ENCODE measurements at places on chromosomes 7 and 10.

- no peak for DNase-seq
These were observed 6.4 kb downstream of the DPYSL4 start for GRCh38 chr10:132192991-132193665.

DNA sequence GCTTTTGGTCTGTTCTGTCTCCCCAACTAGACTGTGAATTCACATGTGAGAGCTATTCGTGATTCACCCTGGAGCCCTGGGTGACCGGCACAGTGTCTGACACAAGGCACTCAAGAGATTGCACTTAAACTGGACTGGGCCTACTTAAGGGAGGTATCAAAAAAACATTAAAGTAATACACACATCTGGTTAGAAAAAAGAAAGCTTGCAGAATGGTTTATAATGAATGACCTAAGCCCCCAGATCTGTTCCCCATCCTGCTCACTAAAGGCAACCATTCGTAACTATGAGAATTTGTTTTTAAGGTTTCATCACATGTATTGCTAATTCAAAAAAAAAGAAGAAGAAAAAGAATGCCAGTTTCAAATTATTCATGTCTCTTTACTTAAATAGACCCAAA is 74.5 kb downstream of the DGKI start:
- DNase-seq: no peak

GRCh38 chr10:12984165-12984747 is 17.3 kb downstream of the CCDC3 start:
- no peak for DNase-seq

- no peak for DNase-seq
These were observed 125.1 kb downstream of the ADAM12 start for GRCh38 chr10:126263006-126263676.

- peak; percentile 36 for DNase-seq
These were observed 557 bp upstream of the LSM8 start for GRCh38 chr7:118183428-118183785.

DNA sequence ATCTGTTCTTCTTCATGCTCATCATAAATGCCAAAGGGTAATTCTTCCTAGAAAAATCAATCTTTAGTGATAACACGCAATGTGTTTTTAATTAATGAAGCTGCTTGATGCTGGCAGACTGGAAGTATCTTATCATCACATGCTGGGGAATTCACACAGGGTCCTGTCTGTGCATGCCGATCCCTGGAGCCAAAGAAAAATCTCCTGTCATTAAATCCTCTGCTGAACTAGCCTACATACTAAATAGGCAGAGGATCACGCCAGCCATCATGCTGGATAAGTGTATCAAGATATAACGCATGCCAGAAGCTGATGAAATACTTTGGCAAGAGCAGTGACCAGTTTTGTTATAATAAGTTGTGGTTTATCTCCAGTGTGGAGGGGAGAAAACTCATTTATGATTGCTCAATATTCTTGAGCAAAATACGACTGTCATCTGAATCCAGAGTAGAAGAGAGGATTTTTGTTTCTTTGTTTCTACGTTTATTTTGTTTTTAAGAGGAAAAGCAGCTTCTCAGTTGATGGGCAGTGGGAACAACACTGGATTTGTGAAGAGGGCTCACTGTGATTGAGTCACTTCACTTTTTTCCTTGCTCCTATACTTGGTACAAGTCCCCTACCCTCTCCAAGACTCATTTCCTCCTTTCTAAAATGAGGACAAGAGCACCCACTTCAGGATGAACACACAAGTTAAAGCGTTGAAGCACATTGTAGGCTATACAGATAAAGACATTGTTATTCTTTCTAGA is 649.1 kb downstream of the TNS3 start:
- no peak for DNase-seq

- DNase-seq: no peak
These were observed 78.6 kb downstream of the ARL5B start for GRCh38 chr10:18737841-18738240.

DNA sequence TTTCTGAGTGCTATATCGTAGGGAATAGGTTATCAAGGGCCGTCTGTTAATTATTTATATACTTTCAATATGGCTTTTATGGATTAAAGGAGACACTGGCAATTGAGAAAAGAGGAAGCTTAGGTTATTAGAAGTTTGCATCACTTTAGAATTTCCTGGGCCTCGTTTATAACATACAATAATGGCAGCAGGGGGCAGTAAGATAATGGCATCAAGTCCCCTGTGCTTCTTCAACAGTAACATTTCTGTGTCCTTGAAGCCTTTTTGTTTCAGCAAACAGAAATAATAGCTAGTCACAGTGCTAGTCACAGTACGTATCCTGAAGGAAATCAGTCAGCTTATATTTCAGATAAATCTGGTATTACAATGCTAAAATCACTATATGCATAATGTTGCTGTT is 41.9 kb downstream of the SPAM1 start:
- DNase-seq: no peak

DNA sequence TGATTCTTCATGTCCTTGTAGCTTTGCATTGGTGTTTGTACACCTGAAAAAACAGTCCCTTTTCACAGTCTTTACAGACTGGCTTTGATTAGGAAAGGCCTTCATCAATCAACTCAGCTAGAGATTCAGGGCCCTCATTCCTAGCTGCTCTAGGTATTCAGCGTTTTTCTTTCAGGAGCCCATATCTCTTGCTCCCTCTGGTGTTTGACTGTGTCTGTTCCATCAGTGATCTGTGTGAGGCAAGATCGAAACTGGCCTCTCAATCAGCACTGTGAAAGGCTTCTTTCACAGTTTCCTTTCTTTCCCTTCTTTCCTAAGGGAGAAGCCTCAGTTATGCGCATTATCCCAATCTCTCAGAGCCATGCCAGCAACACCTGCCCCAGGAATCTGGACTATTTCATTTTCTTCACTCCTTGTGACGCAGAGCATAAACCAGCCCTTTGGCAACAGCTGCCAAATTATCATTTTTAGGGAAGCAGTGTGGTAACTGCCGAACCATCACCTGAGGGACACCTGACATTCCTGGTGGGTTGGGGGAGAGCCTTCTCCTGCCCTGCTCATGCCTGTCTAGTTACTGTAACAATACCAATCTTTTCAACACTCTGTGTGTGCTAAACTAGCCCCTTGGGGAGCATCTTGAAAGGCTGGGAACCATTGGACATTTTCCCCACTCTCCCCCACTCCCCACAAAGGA is 75.7 kb upstream of the CCDC71L start:
- no peak for DNase-seq

- no peak for DNase-seq
These were observed 4.8 kb upstream of the MTG1 start for GRCh38 chr10:133388973-133389818.

DNA sequence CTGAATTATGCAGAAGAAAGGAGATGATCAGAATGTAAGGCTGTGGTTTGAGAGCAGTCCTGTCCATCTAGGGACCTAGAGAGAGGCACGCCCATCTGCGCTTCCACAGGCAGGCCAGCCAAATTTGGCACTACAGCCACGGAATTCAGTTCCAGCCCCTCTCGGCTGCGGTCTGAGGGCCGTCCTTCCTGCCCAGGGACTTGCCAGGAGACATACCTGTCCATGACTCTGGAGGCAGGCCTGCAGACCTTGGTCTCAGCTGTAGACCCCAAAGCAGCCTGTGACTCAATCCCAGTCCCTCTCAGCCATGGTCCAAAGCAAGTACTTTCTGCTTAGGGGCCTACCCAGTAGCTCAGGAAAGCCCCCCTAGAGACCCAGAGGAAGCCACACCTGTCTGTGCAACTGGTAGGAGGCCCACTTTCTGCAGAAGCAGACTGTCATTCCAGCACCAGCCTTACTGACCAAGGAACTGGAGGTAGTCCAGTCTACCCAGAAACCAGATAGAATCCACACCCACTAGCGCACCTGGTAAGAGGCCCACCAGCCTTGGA is 720.9 kb downstream of the PARD3 start:
- no peak for DNase-seq

- DNase-seq: no peak
These were observed 76.8 kb downstream of the ADK start for GRCh38 chr10:74227697-74228424.
